ENCODE measurements at places on chromosomes 3 and 15. TPM values are rescaled to one million over a fixed set of nuclear protein-coding genes. Genes with fewer than 3 reads are reported as not detected.

The HYAL1 gene
- total RNA-seq = 0.69 TPM

The KLHL24 gene
- total RNA-seq = 10.8 TPM

The GUCA1C gene
- not detected for total RNA-seq

The ZMYND10 gene
- 1.0 TPM for total RNA-seq

The MED12L gene
- total RNA-seq = 0.41 TPM

The KY gene
- 0.07 TPM for total RNA-seq

The TMEM62 gene
- 9.7 TPM for total RNA-seq

The SLC28A2 gene
- not detected for total RNA-seq

The PPM1M gene
- total RNA-seq = 5.3 TPM

The RPL29 gene
- 1,091 TPM for total RNA-seq

The LRRC3B gene
- not detected for total RNA-seq

The FANCD2OS gene
- not detected for total RNA-seq

The RHOV gene
- 3.7 TPM for total RNA-seq

The PIERCE2 gene
- total RNA-seq = 4.8 TPM

The GMPS gene
- total RNA-seq = 84.1 TPM

The CIDEC gene
- total RNA-seq = 79.3 TPM

The DLG1 gene
- total RNA-seq = 21.3 TPM

The ATP8B4 gene
- 1.1 TPM for total RNA-seq

The RHO gene
- not detected for total RNA-seq

The CHST14 gene
- 16.7 TPM for total RNA-seq

The COLQ gene
- 0.24 TPM for total RNA-seq

The TBC1D23 gene
- 14.3 TPM for total RNA-seq

The CACNA2D2 gene
- 0.48 TPM for total RNA-seq

The FBXL22 gene
- total RNA-seq = 0.32 TPM

The GLCE gene
- 17.2 TPM for total RNA-seq

The FOXB1 gene
- not detected for total RNA-seq

The PGBD4 gene
- 1.6 TPM for total RNA-seq

The ACTRT3 gene
- 3.5 TPM for total RNA-seq

The LNP1 gene
- total RNA-seq = 0.90 TPM

The C3orf85 gene
- not detected for total RNA-seq

The SLC15A2 gene
- total RNA-seq = 0.20 TPM

The C3orf20 gene
- 0.02 TPM for total RNA-seq

The SYNM gene
- total RNA-seq = 36.1 TPM

The KNL1 gene
- total RNA-seq = 8.0 TPM

The PLSCR2 gene
- total RNA-seq = 0.11 TPM

The FGF7 gene
- not detected for total RNA-seq

The ANKDD1A gene
- 1.3 TPM for total RNA-seq

The CHRM5 gene
- total RNA-seq = not detected

The LRRN1 gene
- not detected for total RNA-seq

The CLDN1 gene
- total RNA-seq = 18.2 TPM

The EIF2A gene
- 83.6 TPM for total RNA-seq
